Vagina (tissue), 2 donors: ENCODE measurements at places on chromosomes 11 and 22. TPM values are rescaled to one million over a fixed set of nuclear protein-coding genes. Genes with fewer than 3 reads are reported as not detected.

GRCh38 chr11:22389526-22390282, 51.5 kb downstream of the SLC17A6 start:
- DNase-seq, result no peak

GRCh38 chr11:106473089-106473722, 395.7 kb downstream of the AASDHPPT start:
- DNase-seq, result no peak

DNA sequence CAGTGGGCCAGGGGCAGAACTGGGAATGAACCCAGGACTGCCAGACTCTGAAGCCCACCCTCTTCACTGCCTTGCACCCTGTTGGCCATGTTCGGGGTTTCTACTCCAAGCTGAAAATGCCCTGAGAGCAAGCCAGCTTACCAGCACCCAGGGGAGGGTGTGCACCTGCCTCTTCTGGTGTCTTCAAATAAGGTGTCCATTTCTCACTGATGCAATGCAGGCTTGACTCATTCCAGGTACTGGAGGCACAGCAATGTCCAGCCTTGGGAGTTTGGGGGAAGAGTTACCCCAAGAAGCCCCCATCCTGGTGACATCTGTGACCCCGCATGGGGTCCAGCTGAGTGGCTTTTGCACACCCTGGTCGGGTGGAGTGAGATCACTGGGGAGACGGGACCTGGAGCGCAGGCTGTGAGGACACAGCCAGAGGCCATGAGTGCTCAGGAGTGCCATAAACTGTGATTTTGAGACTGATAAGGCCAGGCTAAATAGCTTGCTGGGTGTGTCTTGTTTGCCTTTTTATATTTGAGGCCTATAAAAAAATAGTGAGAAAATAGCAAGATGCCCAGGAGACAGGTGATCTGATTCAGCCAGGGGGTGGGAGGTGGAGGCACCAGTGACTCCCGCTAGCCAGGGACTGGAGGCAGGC, 4.6 kb upstream of the CERK start:
- DNase-seq, result no peak

The PGA5 gene
- not detected for total RNA-seq

DNA sequence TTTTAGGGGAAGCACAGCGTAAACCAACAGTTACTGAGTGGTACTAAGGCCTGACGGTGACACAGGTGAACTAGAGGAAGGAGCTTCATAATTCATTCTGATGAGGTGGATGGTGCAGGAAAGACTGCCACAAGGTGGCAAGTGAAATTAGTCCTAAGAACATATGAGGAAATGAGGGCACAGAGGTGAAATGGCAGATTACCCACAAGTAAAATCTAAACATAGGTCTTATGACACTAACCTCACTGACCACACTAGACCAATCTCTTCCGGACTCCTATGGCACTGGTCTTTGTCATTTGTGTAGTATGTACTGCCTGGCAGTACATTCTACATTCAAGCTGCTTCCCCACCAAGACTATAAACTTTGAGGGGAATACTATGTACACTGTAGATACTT, 20.2 kb downstream of the GAB2 start:
- no peak for DNase-seq

GRCh38 chr11:116788975-116789374, 1.2 kb upstream of the ZPR1 start:
- no peak for DNase-seq

GRCh38 chr11:95095858-95096587, 6.4 kb downstream of the ENDOD1 start:
- no peak for DNase-seq

DNA sequence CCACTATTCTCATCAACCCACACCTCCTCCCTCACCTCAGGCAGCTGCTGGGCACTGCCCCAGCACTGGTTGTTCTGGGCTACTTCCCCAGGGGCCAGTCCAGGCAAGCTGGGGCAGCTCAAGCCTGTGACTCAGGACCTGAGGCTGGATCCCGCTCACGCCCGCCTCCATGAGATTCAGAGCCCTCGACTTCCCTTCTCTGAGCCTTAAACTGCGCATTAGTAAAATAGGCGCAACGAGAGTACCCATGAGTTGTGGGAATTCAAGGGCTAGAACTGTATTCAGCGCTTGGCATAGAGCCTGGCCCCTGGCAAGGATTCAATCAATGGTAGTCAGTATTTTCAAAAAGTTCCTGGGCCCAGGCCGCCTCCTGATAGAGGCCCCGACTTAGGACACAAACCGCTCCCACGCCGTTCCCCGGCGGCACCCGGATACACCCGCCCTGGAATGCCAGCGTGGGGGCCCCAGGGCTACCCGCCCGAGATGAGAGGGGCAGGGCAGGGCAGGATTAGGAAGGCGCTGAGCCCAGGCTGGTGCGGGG, 723 bp upstream of the CD82 start:
- no peak for DNase-seq

DNA sequence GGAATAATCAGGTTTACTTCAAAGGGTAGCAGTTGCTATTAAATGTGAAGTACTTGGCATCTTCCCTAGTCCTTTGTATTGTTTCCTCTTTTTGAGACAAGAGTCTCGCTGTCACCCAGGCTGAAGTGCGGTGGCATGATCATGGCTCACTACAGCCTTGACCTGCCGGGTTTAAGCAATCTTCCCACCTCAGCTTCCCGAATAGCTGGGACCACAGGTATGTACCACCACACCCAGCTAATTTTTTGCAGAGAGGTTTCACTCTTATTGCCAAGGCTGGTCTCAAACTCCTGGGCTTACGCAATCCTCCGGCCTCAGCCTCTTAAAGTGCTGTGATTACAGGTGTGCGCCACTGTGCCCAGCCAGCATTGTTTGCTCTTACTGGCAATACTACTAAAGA, 36.2 kb upstream of the RAPSN start:
- DNase-seq, result no peak

DNA sequence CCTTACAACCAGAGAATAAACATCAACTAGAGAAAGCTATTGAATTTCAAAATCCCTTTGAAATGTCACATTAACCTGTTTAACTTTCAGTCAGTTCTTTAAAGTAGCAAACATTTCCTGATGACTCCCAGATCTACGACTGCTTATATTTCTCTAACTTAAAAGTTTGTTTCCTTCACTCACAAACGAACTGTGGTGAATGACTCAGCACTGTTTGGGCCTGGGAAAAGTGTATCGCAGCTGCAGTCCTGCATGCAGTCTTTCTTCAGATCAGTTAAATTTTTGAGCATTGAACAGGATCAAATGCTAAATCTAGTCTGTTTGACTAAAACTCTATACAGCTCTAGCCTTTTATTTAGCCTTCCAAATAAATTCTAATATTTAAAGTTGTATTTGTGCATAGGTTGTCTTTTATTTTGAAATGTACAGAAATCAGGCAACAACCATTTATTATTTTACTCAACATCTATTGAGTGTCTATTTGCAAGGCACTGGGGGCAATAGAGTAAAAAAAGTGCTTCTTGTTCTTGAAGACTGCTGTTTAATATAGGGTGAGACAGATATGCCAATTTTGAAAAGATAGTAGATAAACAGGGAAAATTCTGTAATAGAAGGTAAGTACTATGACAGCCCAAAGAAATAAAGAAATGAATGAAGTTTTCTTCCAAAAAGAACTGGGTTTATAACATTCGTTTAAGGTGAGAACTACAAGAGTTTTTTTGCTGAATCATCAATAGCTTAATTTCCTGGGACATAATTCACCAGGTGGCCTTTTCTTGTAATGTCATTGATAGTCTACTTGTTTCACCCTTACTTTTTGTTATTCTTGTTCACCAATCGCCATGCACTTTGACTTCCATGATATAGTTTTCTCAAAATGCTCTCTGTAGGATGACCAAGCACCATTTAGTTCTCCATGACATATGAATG, 235.4 kb downstream of the METTL15 start:
- DNase-seq, result no peak

GRCh38 chr22:30665786-30666185, 1.9 kb downstream of the DUSP18 start:
- DNase-seq, result no peak

GRCh38 chr11:75004215-75004614, 15.5 kb downstream of the NEU3 start:
- no peak for DNase-seq

The MAML2 gene
- total RNA-seq, result 36.3 TPM

The RAB38 gene
- 24.1 TPM for total RNA-seq

DNA sequence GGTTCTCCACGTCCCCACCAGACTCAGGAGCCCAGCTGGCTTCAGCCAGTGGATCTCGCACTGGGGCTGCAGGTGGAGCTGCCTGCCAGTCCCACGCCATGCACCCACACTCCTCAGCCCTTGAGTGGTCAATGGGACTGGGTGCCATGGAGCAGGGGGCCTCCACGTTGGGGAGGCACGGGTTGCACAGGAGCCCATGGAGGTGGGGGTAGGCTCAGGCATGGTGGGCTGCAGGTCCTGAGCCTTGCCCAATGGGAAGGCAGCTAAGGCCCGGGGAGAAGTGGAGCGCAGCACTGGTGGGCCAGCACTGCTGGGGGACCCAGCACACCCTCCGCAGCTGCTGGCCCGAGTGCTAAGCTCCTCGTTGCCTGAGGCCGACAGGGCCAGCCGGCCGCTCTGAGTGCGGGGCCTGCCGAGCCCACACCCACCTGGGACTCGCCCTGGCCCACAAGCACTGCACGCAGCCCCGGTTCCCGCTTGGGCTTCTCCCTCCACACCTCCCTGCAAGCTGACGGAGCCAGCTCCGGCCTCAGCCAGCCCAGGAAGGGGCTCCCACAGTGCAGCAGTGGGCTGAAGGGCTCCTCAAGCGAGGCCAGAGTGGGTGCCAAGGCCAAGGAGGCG, 258.5 kb upstream of the PDGFD start:
- no peak for DNase-seq

DNA sequence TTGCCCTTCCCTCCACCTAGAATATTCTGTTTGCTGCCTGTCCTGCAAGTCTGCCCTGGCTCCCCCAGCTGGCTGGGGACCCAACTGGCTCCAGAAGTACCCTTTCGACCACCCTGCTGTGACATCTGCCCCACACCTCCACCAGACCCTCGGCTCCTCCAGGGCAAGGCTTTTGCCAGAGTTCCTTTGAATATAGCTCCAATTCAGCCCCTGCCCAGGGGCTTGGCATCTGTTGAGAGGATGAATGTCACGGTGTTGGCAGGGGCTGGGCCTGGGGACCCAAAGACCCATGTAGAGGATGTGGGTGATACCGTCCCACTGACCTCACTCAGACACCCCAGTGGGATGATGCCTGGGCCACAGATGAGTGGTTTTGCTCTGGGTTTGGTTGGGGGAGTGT, 4.0 kb downstream of the NLRP6 start:
- no peak for DNase-seq

DNA sequence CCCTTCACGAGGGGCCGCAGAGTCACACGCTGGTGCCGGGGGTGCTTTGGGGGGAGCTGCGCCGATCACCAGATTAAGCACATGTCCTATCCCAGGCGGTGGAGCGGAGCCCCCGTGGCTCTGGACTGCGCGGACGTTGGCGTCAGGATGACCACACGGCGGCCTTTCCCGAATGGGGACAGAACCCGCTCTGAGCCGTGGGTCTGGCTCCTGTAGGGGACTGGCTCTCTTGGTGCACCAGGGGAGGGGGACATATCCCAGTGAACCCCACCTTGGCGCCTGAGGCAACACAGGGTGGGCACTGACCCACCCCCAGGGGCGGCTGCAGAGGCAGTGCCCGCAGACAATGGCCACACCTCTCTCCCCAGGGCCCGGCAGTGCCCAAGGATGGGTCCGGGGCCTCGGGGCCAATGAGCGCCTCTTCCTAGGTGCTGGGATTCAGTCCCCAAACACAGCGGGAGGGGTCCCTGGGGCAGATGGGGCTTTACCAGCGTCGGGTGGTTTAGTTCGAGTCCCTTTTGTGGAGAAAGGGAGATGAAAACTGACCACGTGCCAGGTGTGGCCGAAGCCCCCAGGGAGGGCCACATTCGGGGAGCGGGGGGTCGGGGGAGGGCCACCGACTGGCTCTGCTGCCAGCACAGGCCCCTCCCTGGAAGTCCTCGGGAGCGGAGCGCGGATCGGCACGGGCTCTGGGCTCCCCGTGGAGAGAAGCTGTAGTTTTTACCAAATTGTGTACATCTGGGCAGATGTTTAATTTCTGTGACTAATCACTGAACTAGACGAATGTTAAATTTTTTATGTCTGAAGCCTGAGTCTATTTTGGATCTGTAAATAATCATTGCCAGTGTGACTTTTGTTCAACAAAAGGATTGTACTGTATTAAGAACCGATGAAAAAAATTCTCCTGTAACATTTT, 58.9 kb downstream of the GRAMD4 start:
- no peak for DNase-seq

DNA sequence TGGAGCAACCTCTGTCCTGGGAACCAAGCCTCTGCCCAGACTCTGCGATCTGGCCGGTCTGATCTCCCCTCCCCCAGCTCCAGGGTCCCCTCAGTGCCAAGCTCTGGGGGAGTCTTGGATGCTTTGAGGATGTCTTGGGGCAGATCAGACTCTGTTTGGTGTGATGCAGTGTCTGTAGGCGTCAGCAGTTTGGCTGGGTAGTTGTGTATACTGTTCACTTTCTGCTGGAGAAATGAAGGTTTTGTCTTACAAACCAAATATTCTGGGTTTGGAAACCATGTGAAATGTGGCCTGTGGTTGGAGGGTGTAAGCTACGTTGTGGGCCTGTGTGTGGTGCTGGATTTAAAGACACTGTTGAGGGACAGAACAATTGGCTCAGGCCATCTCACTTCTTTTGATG, 4.6 kb downstream of the INSC start:
- DNase-seq, result peak; percentile 27

DNA sequence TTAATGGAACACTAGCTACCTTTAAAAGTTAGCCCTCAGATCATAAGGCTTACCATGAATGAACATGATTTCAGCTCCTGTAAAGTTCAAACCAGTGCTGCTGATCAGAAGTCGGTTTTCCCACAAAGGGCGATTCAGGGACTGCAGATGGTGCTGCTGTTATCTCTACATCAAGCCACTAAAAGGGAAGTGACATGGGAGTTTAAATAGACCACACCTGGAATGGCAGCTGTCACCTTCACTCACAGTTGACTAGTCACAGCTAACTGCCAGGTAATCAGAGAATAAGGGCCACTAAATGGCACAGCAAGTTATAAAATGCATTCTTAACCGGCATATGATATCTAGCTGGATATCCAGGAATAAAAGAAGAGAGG, 581.1 kb upstream of the ARHGAP42 start:
- DNase-seq, result no peak

DNA sequence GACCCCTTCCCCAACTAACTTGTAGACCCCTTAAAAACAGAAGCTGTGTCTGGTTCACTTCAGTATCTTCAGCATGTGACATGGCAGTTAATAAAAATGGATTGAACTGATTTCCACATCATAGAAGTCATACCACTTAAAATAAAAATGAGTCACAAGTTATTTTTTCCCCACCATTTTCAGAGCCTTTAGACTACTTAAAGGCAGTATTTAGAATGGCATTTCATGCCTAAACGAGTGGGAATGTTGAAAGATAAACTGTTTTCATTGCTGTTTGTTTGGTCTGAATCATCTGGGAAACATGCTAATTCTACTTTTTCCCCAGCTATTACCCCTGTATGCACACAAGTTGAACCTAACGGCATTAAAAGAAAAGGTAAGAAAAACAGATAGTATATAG, 324.0 kb downstream of the RAB38 start:
- no peak for DNase-seq

GRCh38 chr22:25357132-25357455, 137.7 kb downstream of the CRYBB2 start:
- no peak for DNase-seq
